Posterior cingulate gyrus (tissue), 11 donors: ENCODE measurements at places on chromosomes 2 and 18.

DNA sequence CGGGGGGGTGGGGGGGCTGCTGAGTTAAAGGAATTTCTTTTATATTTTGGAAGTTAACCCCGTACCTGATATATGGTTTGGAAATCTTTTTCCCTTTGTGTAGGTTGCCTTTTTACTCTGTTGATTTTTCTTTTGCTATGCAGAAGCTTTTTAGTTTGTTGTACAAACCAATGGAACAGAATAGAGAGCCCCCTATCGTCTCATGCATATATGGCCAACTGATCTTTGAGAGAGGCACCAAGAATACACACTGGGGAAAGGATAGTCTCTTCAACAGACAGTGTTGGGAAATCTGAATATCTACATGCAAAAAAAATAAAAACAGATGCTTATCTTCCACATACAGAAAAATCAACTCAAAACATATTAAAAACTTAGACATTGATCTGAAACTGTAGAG lies 647.8 kb upstream of the KLHL29 start:
- no peak for DNase-seq

DNA sequence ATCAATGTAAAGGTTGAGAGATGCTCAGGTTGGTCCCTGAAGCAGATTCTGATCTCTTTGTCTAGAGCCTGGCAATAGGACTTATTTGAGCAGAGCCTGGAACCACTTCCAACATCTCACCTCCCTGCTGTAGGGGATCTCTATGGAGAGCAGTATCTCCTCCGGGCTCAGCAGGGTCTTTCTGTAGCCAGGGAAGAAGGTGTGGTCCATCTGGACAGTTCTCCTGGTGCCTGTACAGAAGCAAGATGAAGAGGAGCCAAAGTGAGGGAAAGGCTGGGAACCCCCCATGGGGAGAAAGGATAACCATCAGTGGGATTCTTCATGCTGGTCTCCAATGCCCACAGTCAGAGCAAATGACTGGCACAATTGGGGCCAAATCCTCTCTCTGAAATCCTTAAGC lies 34.8 kb downstream of the XDH start:
- no peak for DNase-seq

- DNase-seq = no peak
These were observed 90.9 kb downstream of the ATAD2B start for GRCh38 chr2:23835988-23836387.

GRCh38 chr18:37341016-37341415 lies 224.6 kb downstream of the CELF4 start:
- no peak for DNase-seq

- no peak for DNase-seq
These were observed 221.4 kb upstream of the EPAS1 start for GRCh38 chr2:46075848-46076247.

DNA sequence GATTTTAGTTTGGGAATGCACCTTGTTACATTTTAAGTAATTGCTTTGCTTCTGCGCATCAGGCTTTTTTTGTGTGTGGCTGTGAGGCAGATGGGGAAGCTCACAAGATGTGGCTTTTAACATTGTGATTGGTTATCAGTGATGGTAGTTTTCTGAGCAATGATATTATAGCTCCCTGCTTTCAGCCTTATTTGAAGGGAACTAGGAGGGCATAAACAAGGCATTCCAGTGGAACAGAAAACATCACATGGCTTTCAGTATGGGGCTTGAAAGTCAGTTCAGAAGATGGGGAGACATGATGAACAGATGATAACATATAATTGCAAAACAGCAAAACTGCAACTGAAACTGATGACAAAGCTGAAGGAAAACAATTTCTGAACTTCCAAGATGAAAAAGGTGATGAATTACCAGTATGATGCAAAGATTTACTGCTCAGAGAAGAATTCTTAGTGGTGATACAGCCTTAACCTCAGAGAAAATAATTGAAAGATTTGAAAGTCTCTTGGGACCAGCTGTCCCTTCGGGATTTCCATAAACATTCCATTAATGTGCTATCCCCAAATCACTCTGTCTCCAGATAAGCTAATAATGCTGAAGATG lies 439.7 kb downstream of the RND3 start:
- DNase-seq = no peak

GRCh38 chr2:235903782-235904584 lies 264.2 kb downstream of the GBX2 start:
- DNase-seq = no peak

DNA sequence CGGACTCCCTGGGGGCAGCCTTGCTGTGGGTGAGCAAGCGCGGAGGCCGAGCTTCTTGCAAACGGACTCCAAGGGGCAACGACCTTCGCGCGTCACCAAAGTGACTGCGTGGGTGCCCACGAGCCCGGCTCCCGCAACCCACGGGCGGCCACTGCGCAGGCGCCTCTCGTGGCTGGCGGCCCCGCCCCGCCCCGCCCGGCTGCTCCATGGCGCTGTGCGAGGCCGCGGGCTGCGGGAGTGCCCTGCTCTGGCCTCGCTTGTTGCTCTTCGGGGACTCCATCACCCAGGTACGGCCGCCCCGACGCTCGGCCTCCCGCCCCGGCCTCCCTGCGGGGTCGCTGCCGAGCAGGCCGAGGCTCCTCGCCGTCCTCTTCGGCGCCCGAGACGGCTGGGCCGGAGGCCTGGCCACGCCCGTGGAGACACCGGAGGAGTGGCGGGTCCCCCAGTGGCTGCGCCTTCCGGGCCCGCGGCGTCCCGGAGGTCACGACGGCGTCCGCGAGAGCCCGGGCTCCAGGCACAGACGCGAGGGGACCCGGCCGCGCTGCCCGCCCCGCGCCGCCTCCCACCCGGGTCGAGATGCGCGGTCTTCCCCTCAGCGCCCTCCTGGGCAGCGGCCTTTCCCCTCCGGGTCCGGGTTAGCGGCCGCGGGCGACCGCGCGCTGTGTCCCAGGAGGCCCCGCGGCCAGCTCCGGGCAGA lies at the start of gene IAH1:
TSS of gene IAH1 (plus strand) at position 191 of the 697 bp plus-strand sequence. CDS start at position 207, 16 bp downstream.
- peak; percentile 80 for DNase-seq

DNA sequence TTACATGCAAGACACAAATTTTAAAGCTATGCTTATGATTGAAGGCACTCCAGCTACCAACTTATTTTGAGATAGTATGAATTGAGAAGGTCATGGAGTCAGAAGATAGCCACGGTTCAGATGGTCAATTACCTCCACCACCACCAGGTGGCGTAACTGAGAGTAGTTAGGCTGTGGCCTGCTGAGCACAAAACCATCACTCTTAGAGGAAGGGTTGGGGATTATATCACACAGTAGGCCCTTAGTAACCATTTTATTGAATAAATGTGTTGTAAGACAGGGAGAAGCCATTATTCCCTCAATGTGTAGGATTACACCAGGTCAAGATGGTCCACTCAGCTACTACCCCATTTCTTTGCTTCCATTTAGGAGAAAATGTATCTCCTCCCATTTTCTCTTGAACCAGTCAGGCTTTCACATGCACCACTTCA lies 18.8 kb downstream of the KLHL41 start:
- peak; percentile 86 for DNase-seq

- DNase-seq = no peak
These were observed 1057.1 kb upstream of the CRIM1 start for GRCh38 chr2:35298493-35298892.

DNA sequence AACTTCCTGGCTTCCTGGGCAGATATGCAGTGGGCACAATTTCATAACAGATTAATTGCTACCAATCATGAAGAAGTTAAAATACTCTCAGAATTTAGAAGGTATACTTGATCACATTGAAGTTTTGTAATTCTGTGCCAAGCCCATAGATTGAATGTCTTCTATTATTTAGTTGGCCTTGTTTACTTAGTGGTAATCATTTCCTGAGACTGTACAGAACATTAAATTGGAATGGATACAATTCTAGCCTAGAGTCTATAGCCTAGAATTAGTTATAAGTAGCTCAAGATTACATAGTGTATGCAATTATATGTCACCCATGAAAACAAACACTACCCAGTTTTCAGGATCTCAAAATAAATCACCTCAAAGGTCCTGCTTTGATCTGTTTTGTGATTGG lies 615.8 kb downstream of the XIRP2 start:
- DNase-seq = no peak

DNA sequence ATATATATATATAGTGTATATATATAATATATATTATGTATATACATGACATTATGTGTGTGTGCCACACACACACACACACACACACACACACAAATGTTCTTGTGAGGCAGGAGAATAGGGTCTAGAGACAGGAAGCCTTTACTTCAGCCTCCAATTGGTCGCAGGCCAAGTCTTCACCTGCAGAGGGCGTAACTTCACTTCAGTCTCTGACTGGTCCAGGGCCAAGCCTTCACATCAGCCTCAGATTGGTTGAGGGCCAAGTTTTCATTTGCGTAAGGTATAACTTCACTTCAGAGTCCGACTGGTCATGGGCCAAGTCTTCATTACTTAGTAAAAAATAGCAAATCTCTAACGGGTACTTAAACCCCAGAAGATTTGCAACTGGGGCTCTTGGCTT lies 13.2 kb upstream of the SS18 start:
- no peak for DNase-seq
